ENCODE measurements at places on chromosomes 5 and 9.

DNA sequence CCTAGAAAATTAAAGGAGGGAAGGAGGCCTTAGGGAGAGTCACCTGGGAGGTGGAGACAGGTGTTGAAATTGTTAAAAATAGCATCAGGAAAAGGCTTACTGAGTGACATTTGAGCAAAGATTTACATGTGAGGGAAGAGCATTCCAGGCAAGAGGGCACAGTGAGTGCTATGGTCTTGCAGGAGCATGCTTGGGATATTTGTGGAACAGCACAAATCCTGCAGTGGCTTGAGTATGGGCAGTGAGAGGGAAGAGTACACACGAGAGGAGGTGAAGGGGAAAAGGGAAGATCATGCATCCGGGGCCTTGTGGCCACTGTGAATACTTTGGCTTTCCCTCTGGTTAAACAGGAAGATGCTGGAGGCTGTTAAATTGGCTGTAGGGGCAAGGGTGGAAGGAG, 36.6 kb downstream of the ACER2 start:
- no peak for DNase-seq

- no peak for DNase-seq
Measured at GRCh38 chr9:130694205-130694604, 625 bp downstream of the EXOSC2 start.

DNA sequence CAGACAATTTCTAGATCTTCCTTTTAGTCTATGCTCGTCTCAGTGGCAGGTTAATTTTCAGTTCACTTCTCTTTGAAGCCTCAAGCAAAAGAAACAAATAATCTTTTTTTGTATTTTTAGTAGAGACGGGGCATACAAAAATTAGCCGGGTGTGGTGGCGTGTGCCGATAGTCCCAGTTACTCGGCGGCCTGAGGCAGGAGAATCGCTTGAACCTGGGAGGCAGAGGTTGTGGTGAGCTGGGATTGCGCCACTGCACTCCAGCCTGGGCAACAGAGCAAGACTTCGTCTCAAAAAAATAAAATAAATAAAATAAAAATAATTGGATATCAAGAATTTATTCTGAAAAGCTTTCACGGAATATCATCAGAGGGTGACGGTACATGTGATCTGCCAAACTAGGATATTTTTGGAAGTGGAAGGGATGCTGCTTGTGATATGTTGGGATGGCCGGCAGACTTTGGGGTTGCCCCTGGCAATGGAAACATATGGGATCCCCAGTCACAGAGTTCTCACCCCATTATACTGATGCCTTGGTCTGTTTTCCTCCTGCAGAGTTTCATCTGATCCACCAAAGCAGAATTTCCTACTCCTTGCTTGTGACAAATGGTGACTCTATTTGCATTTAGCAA, 7.6 kb upstream of the LCP2 start:
- DNase-seq = no peak

- DNase-seq = no peak
Measured at GRCh38 chr5:32160228-32160627, 13.9 kb downstream of the GOLPH3 start.

DNA sequence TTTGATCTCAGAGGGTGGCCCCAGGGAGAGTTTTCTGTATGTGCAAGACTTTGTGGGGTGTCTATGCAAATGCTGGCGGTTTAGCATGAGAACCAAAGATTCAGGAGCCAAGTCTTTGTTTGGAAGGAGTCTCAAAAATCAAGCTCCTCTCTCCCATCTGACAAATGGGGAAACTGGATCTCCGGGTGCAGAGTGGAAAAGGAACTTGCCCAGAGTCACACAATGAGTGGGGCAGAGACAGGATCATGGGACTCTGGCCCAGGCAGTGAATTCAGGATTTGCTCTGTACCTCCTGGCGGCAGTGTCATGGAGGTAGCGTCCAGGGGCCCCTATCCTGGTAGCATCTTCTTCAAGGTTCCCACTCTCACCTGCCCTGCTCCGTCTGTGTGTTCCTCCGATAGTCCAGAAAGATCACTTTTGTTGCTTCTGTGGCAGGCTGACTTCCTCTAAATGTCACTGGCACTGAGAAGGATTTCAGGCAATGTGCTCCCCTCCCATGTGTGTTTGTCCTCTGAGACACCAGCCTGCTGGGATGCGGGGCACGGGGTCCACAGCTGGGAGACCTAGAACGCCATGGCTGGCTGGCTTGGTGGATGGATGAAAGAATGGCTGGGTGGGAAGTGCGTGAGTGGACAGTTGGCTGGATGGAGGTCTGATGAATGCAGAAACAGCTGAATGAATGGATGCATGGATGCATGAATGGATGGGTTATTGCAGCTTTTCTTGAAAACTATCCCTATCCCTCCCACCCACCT, 3.6 kb downstream of the CCL19 start:
- no peak for DNase-seq

DNA sequence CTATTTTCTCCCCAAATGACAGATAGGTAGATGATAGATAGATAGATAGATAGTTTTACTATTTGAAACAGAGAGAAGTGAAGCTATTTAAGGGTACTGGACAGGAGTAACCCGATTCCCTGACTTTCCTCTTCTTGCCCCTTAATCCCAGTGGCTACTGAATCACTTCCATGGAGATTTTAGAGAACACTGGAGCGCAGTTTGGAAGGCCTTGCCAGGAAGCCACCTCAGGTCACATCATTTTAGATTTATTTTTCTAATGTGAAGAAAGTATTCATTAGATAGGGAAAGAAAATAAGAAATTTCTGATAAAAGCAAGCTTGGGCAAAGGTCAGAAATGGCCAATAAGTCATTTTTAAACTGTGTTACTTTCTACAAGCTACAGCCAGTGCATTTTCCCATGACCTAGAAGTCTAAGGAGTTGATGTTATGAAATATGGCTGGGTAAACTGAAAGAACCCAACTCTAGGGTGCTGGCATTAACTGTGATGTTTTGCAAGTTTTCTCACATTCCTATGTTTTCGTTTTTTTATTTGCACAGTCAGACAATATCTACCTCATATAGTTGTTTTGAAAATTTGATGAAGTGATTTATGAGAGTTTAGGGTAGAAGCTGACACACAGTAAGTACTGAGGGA, 544.7 kb upstream of the PTGER4 start:
- DNase-seq = no peak

- DNase-seq = no peak
Measured at GRCh38 chr5:122101636-122102285, 23.7 kb upstream of the LOX start.

- DNase-seq = no peak
Measured at GRCh38 chr9:91276513-91276912, 85.2 kb downstream of the AUH start.

GRCh38 chr5:123696921-123697341, 185.0 kb downstream of the CSNK1G3 start:
- no peak for DNase-seq

DNA sequence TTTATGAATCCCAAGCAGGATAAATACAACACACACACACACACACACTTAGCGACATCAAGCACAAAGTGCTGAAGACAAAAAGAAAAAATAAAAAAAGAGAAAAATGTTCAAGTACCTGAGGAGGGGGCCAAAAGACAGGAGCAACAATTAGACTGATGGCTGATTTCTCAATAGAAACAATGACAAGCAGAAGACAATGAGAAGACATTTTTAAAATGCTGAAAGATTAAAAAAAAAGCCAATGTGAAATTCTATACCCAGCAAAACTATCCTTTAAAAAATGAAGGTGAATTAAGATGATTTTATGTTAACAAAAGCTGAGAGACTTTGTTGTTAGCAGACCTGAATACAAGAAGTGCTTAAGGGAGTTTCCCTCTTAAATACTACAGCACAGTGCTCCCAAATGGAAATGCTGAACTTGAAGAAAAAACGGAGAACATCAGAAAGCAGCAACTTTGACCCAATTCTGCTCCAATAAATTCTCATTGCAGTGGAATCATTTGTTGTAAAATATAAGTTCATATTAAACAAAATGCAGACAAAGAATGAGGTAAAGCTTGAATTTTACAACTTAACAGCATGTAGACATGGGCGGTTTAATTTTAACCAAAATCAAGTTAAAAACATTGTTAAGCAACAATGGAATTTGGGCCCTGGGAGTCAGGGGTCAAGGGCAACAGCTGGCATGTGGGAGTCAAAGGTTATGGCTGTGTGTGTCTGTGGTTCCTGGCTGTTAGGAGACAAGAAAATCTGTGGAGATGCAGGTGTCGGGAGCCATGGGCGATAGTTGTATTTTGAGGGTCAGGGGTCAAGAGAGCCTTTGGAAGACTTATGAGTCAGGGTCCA, 776 bp upstream of the RANBP17 start:
- no peak for DNase-seq

DNA sequence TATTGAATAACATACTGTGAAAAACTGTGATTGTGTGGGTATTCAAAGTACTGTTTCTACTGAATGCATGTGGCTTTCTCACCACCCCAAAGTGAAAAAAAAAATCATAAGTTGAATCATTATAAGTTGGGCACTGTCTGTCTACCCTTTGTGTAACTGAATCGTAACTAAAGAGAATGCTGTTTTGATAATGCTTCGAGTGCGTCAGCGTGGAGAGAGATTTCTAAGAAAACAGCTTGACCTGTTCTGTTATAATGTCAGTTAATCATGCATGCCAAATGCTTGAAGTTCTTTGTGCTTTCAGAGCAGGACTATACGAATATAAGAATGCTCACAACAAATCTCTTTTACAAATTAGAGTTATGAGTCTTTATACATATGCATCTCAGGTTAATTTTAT, 148.8 kb upstream of the SGCD start:
- DNase-seq = no peak

GRCh38 chr5:42812620-42813019, 928 bp upstream of the SELENOP start:
- no peak for DNase-seq

DNA sequence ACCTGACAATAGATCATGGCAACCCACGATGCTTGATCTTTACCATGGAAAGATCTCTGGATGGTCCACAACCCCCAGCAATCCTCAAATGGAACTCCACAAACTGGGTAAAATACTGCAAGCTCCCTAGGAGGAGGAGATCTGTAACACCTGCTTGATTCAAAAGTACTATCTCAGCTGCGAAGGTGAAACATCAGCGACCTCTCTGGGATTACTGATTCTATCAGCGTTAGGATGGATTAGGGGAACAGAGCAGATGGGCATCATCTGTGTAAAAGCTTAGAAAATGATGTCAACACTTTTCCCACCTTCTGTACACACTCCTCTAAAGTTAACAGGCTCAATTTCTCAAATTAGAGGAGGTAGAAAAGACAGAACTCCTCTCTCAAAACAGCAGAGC, 31.5 kb upstream of the TRPC7 start:
- no peak for DNase-seq

DNA sequence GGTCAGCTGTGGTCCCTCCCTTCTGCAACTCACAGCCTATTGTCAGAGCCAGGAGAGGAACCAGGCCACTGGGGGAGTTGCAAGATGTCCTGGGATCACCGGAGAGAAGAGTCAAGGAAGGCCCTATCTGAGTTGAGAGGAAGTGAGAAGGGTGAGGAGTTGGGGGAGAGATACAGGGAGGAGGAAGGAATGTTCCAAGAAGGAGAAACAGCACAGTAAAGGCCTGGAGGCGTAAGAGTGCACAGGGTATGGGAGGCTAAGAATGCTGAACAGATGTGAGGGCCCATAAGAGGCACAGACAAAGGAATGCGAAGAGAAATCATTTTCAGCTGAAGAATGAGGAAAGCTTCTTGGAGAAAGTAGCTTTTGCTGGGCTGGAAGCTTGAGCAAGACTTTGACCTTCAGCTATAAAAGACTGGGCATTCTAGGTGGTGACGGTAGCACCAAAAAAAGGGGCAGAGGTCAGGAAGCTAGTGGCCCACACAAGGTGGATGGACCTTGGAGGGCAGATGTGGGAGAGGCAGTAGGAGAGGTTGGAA, 21.6 kb upstream of the CSF1R start:
- DNase-seq = no peak

GRCh38 chr9:6230037-6230780, 14.6 kb downstream of the IL33 start:
- DNase-seq = no peak

DNA sequence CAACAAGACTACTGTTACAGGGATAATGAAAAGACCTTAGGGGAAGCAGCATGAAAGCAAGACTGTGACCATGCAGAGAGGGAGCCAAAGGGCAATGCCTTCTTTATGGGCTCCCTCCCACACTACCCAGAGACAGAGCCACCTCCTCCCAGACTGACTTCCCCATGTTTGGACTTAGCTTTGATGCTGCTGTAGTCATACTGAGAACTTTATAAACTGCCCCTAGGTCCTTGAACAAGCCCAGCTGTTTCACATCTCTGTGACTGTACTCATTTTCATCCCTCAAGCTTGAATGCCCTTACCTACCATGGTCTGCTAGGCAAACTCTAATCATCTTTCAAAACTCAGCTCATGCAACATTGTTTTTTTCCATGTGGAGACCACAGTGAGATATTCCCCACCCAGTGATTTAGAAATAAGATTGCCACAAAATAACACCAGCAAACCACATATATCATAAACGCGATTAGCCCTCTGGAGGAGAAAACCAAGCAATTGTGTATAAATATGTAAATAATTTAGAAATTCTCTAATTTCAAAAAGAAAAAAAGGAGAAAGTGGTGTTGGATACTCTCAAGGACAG, 23.4 kb upstream of the FAM169A start:
- DNase-seq = no peak

- no peak for DNase-seq
Measured at GRCh38 chr5:60487885-60488442, 212.0 kb downstream of the DEPDC1B start.

DNA sequence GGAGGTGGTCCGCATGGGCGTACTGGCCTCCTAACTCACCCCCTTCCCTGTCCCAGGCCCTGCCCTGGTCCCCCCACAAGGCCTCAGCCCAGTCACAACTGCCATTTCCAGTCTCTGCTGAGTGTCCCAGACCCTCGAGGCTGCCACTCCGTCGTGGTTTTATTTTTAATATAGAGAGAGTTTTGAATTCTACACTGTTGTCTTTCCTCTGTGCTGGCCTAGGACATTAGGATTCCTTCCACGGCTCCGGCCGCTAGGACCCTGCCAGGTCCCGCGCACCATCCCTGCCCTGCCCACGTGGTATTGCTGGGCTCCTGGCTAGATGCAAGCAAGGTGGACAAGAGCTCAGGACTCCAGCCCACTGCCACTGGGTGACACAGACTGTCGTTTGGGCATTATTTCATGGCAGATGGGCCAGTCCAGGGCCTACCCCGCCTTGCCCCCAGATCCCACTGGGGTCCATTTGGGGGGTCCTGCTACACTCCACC, 53.3 kb downstream of the SAR1B start:
- DNase-seq = no peak

- DNase-seq = no peak
Measured at GRCh38 chr9:134492281-134492691, 149.3 kb upstream of the COL5A1 start.
